ENCODE measurements at places on chromosomes 6 and 20. TPM values are rescaled to one million over a fixed set of nuclear protein-coding genes. Genes with fewer than 3 reads are reported as not detected.
A peak's percentile ranks its signal among the peaks of the same experiment; 100 is the strongest.

The TSPO2 gene
- not detected for total RNA-seq

The FOXF2 gene
- 4.7 TPM for total RNA-seq

The TGM3 gene
- total RNA-seq = 3.1 TPM

The SLC17A3 gene
- 0.68 TPM for total RNA-seq

The MYLK4 gene
- total RNA-seq = 1.5 TPM

The EDEM2 gene
- total RNA-seq = 16.9 TPM

GRCh38 chr6:11947063-11947462 is 65.0 kb upstream of the HIVEP1 start:
- no peak for DNase-seq

- no peak for DNase-seq
Observed at GRCh38 chr6:98946266-98946878, 1.4 kb downstream of the FBXL4 start.

DNA sequence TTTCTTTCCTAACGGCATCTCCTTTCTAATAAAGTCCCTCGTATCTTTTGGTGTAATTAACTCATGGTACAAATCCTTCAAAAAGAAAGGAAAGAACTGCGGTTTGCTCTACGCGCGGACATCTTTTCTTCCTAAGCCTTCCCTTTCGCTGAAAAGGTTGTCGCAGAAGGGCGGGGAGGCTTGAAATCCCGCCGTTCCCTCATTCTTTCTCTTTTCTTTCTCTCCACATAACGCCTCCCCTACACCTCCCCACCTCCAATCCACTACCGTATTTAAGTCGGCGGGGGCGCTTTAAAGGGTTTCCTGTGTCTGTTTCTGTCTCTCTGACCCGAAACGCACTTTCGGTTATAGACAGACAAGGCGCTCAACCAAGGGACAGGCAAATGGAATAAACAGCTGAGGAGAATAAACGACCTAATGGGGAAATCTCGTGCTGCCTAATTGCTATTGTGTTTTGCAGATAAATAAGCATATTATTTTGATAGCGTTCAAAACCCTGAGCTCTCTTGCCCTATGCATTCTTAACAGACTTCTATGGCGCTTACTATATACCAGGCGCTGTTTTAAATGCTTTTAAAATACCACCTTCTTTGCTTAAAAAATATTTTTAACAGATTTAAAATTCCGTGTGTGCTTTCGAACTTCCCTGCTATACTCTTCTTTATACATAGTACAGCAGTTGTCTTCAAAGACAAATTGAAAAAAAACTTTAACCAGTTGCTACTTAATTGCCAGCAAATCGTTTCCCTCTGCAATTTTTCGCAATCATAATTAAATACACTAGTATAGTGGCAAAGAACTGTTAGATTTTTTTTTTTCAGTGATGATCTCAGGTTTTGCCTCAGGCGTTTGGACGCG is 2.5 kb upstream of the HEY2 start:
- DNase-seq = peak; percentile 86

- DNase-seq = no peak
Observed at GRCh38 chr6:138682704-138683527, 90.7 kb upstream of the CCDC28A start.

- no peak for DNase-seq
Observed at GRCh38 chr6:157614026-157614568, 208.9 kb upstream of the SNX9 start.

GRCh38 chr6:87436435-87436834 is 28.7 kb downstream of the CFAP206 start:
- DNase-seq = peak; percentile 70

DNA sequence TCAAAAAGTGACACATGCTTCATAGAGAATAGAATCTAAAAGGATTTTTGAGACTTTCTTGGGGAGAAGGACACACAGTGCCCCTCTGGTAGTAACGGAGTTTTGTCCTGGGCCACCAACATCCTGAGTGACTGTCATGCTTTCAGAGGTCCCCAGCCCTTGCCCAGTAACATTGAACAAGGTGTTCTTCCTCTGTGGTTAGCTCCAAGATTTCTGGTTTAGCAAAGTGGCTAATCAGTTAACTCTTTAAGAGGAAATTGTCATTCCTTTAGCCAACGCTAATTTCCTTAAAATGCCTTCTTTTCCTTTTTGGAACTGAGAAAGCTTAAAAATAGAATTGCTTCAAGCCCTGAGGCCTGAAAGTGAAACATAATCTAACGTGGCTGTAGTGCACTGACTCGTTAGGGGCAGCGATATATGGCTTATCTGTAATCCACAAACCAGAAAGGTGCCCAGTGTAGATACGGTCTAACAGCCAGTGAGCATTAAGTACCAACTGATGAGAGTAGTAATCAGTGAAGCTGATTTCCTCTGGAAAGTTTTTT is 7.8 kb downstream of the E2F3 start:
- no peak for DNase-seq

- DNase-seq = no peak
Observed at GRCh38 chr6:166469426-166469961, 86.8 kb upstream of the MPC1 start.

- DNase-seq = peak; percentile 48
Observed at GRCh38 chr20:62642666-62643520, 590 bp downstream of the SLCO4A1 start.

GRCh38 chr6:13708736-13709135 is 2.9 kb downstream of the RANBP9 start:
- DNase-seq = no peak

DNA sequence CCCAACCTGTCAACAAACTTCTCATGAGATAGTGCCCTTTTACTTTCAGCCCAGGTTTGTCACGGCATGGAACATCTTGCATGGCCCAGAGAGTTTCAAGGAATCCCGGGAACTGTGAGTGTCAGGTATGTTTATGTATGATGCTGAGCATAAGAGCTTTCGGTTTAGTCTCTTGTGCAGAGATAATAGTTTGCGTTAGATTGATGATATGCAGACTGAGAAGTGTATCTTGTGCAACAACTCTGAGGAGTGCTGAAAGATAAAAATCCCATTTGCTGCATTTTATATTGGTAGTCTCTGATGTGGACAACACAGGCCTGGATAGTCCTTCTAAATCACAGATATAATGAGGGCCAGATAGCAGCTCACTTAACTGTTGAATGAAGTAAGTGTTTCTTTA is 99.0 kb downstream of the TBX18 start:
- DNase-seq = no peak

GRCh38 chr6:26544473-26544872 is 6.3 kb downstream of the HMGN4 start:
- DNase-seq = no peak

Data from testis (tissue), 5 donors.